ENCODE measurements at places on chromosomes 5 and 9. TPM values are rescaled to one million over a fixed set of nuclear protein-coding genes. Genes with fewer than 3 reads are reported as not detected.

DNA sequence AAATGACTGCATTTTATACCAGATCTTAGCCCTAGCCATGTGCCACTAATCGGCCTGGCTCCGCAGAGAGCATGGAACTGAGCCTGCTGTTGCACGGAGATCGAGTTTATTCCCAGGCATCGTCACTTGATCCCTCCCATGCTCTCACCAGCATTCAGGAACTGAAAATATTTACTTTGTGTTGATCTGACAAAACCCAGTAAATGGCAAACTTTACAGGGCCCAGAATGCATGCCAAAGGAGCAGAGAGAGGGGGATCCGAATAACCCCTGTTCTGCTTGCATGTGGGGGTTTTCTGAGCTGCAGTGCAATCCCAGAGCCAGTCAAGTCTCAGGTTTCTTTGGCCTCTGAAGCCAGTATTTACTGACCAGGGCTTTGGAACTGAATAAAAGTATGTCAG is 87.3 kb downstream of the GAS1 start:
- DNase-seq: no peak

Gene PCDHB16
- 1.1 TPM for total RNA-seq

GRCh38 chr5:107469485-107470294 is 201.0 kb downstream of the EFNA5 start:
- DNase-seq: peak; percentile 96

Gene BNC2
- 19.0 TPM for total RNA-seq

DNA sequence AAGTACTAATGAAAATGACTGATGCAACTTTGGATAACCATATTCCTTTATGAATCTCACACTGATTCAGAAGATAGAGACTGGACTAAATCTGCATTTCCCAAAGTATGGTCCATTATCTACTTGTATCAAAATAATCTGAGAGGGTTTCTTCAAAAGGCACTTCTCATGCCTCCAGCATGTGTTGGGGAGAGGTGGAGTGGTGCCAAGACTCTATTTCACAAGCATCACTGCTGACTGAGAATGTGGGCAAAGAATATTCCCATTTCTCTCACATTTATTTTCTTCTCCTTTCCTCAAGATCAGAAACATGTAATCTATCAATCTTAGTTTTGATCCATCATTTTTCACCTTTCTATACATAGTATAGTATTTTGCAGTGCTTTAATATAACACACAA is 135.4 kb downstream of the GABRB2 start:
- no peak for DNase-seq

Gene ANXA2R
- 11.2 TPM for total RNA-seq

Gene SLC36A3
- total RNA-seq: not detected

Gene FGF10
- total RNA-seq: not detected

Gene PCDHA11
- not detected for total RNA-seq

GRCh38 chr5:93330506-93330905 is 250.5 kb downstream of the NR2F1-AS1 start:
- DNase-seq: no peak

Gene VAV2
- total RNA-seq: 33.7 TPM

Gene SPATA31A3
- not detected for total RNA-seq

DNA sequence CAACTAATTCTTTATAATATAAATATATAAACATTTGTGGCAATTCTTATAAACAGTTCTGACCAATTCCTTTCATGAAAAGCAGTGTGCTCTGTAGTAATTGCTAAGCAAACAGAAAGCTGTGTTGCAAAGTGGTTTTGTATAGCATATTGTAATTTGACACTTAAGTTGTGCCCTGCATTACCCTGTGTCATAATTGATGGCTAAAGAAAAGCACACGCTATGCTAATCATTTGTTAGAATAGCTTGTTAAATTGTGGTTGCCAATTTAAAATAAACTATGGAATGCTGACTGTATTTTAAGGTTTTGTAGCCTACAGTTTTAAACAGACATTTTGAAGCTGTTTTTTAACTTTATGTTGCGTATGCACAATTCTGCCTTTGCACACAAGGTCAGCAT is 140.0 kb downstream of the PBX3 start:
- no peak for DNase-seq

Gene ABO
- 0.05 TPM for total RNA-seq

DNA sequence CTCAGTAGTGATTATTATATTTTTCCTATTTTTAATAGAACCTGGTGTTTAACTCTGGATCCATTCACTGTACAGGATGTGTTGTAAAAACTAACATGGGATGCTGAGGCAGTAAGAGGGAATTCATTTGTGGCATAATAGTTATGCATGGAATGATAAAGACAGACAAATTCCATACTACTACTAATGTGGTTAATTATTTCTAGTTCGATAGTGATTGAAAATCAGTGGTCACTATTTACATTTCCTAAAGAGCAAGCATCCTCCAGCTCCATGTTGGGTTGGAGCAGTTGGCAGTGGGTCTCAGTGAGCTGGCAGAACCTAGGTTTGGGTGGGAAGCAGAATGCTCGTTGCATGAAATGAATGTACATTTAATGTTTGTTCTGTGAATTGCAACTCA is 122.6 kb downstream of the SAXO1 start:
- no peak for DNase-seq

Gene IL33
- total RNA-seq: 4.5 TPM

- DNase-seq: no peak
Observed at GRCh38 chr5:143115381-143115780, 288.1 kb downstream of the NR3C1 start.

DNA sequence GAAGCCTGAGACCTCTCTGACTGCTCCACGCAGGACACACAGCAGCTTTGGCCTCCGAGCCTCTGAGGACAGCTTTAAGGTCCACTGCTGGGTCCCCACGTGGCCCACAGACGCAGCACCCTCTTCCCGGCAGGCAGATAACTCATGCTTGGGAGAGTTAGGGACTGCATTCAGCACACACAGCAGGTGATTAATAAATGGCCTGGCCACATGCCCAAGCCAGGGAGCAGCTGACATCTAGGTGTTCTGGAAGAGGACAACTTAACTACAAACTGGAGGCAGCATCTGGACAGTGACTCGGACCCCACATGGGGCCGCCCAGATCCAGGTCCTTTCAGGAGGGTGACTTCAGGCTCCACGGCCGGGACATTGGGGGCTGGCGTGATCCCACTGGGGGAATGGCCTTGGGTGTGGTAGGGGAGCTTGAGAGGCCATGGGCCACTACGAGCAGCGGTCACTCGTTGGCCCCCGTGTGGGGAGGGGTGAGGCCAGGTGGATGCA is 11.3 kb downstream of the NINJ1 start:
- DNase-seq: no peak

DNA sequence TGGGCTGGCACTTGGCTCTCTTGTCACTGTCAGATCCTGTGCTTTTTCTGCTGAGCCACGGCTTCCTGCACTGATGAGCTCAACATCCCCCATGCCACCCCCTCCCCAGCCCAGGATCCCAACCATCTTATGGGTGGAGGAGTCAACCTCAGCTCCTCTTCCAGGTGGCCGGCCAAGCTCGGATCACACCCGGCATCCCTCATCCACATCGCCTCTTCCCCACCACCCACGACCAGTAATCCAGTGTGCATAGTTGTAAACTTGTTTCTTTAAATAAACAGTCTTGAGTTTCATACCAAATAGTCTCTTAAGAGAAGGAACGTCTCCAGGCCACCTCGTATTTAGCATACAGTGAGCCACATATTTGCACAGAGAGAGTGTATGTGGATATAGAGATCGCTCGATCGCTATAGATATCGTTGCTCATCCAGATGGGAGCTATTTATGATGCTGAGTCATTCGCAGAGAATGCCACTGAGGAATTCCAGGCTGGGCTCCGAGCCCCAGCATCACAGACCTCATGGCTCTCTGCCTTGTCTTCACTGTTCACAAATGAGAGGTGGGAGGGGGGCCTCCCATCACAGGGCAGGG is 61.8 kb upstream of the CPLX2 start:
- DNase-seq: no peak

- DNase-seq: no peak
Observed at GRCh38 chr5:159336586-159336985, 6.3 kb upstream of the IL12B start.

Gene NTNG2
- 0.58 TPM for total RNA-seq

GRCh38 chr9:125509476-125509875 is 197.5 kb downstream of the MAPKAP1 start:
- no peak for DNase-seq

DNA sequence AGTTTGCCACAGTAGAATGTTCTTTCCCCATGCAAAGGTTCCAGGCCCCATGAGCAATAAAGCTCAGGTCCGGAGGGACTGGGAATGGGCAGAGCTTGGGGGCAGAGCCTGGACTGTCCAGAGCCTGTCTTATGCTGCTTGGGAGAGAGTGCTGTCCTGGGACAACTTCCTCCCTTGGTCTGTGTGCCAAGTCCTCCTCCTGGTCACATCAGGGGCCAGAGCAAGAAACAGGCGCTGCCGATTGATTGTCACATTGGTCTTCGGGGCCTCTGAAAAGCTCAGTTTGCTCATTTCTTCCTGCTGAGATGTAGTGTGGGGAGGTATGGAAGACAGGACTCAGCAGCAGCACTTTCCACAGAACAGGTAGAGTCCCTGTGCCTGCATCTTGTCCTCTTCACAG is 54.0 kb upstream of the FCN1 start:
- DNase-seq: no peak

- DNase-seq: no peak
Observed at GRCh38 chr5:133714161-133714915, 102.0 kb upstream of the FSTL4 start.

Data from glomerular endothelial cell (primary cell).